ENCODE measurements at places on chromosomes 12 and 14. TPM values are rescaled to one million over a fixed set of nuclear protein-coding genes. Genes with fewer than 3 reads are reported as not detected.

DNA sequence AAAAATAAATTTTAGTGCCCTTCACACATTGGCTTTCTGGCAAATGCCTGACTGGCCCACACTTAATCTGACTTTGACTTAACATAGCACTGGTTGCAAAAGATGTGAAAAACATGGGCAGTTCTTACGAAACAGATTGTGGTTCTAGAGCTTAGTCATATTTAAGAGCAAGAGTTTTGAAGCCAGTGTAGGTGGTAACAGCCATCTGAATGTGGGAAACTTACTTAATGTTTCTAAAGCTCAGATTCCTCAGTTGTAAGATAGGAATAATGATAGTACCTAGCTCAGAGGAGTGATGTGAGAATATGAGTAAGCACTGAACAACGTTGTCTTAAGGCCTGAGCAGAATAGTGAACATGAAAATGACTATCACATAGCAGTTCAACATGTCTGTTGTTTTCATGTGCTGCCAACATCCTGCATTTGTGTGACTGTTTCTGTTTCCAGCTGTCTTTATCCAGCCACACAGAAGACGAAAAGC lies 262.7 kb downstream of the SYT1 start:
- DNase-seq: peak; percentile 76

DNA sequence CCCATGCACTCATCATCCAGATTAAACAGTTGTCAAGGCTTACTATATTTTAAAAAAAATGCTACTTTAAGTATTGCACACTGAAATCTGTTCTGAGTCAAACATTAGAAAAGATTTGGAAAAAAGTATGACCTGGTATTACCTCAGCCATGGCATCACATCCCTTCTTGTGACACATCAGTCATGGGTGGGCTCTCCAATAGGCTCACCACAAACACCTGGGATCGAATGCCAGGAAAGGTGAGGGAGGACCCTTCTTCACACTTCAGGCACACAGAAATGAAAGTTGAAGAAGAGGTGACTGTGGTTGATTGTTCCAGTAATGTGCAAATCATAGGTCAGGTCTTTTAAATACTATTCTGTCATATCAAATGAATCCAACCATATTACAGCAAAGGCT lies 36.6 kb upstream of the GZMB start:
- DNase-seq: no peak

DNA sequence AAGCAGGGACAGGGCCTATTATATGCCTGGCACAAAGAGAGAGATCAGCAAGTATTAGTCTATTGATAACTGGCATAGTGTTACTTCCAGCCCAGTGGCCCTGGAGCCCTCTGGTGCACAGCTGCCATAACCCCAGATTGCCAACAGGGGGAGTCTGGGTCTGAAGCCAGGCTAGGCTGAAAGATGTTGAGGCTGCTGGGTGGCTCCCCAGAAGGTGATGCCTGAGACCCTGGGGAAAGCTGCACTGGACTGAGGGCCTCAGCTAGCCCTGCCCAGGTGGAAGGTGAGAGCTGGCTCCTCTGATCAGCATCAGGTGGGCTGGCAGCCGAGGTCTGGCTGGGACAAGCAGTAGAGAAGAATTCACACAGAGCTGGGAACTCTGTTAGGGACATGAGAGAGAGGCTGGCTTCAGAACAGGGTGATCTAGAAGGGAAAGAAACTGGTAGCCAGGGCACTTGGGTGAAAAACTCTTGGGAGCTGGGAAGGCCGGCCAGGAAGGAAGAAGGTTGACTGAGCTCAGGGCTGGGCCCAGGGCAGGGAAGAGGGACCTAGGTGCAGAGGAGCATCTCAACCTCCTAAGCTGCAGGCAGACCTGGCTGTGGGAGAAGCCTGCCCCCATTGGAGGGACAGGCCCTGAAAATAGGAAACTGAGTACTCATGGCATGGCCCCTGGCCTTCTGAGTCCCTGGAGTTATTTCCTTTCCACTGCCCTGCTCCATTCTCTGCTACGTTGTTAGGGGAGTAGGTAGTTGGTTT lies 3.9 kb downstream of the GZMH start:
- no peak for DNase-seq

DNA sequence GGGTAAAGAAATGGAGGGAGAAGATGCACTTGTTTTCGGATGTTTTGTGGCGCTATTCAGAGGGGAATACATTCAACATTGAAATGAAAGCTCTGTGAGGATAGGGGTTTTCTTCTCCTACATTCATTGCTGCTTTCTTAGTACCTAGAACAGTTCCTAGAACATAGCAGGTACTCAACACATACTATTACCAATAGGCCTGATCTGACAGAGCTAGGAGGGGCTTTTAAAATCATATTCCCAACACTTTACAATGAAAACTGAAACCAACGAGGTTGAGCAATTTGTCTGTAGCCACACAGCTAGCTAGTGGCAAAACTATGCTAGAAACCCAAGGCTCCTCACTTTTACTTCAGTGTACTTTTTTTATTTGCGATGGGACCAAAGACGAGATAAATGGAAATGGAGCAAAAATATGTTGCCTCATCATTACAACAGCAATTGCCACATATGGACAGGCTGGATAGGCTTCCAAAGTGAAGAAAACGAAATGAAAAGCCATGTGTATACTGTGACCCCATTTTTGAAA lies 23.1 kb upstream of the IL22 start:
- DNase-seq: no peak

PTGDR gene
- not detected for total RNA-seq

NOVA1 gene
- total RNA-seq: not detected
